ENCODE measurements at places on chromosomes 4 and X. TPM values are rescaled to one million over a fixed set of nuclear protein-coding genes. Genes with fewer than 3 reads are reported as not detected.

DNA sequence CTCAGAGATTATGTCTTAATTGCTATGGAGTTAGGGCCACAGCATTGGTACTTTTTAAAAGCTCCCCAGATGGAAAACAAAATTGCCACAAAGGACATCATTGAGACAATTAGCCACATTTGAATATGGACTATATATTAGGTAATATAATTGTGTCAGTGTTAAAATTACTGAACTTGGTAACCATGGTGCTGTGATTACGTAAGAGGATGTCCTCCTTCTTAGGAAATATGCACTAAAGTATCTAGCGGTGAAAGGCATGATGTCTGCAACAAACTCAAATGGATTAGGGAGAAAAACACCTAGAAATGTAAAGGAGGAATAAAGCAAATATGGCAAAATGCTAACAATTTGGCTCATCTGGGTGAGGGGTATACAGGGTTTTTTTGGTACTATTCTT is 89.9 kb upstream of the PAK3 start:
- H3K36me3 ChIP-seq, result no peaks in the 10 kb centered on the region
- no peak overlapping the region for H3K27ac ChIP-seq
- no peak for DNase-seq
- peaks cover 3% of the 10 kb centered on the region for H3K27me3 ChIP-seq
- no peak overlapping the region for H3K4me3 ChIP-seq

DNA sequence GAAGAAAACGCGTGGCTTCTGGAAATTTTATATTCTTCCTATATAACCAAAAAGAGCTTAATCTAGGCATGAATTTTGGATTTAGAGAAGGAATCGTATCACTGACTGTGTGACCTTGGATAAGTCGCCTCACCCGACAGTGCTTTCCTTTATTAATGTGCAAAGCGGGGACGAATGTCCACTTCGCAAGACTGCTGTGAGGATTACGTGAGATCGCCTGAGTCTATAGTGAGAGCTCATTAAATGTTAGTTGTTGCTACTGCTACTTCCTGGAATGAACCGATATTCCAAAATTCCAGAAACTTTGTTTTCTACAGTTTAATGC is 448 bp upstream of the TBC1D8B start:
- no peak overlapping the region for H3K27ac ChIP-seq
- DNase-seq, result no peak
- H3K36me3 ChIP-seq, result no peaks in the 10 kb centered on the region
- peaks cover 22% of the 10 kb centered on the region for H3K27me3 ChIP-seq
- H3K4me3 ChIP-seq, result peak overlapping the region; percentile 91

DNA sequence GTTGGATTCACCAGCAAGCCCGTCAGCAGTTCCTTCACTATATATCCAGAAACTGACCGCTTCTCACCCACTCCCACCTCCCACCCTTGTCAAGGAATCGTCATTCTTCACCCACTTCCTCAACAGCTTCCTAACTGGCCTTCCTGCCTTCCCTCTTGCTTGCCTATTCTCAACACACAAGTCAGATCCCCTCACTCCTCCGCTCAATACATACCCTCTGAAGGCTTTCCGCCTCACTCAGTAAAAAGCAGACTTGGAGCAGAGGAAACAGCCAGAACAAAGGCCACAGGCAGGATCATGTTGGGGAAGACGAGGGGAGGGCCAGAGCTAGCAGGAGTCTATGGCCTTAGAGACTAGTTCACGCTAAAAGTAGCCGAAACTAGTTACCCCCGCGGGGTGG is 23.7 kb downstream of the RWDD4 start:
- no peak for DNase-seq
- H3K4me1 ChIP-seq, result peaks cover 20% of the 10 kb centered on the region
- H3K27me3 ChIP-seq, result peaks cover 2% of the 10 kb centered on the region
- H3K27ac ChIP-seq, result no peak overlapping the region
- H3K36me3 ChIP-seq, result peaks cover 5% of the 10 kb centered on the region

DNA sequence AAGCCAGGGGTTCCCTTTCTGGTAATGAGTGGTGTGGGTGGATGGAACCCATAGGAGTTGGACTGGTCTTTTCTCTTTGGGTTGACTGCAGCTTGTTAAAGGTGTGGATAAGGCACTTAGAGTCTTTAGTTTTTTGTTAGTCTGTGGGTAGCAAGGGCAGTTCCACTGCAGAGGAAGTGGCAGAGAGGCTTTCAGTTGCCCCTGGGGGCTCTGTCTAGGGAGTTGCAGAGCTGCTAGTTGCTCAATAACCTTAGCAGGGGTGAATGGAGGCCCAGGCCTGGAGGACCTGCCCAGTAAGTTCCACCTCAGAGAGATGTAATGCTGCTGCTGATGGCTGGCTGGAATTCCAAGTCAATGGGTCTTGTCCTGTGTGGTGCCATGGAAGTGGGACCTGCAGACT is 282.6 kb upstream of the NDST4 start:
- H3K4me3 ChIP-seq, result no peak overlapping the region
- H3K4me1 ChIP-seq, result no peaks in the 10 kb centered on the region
- DNase-seq, result no peak

DNA sequence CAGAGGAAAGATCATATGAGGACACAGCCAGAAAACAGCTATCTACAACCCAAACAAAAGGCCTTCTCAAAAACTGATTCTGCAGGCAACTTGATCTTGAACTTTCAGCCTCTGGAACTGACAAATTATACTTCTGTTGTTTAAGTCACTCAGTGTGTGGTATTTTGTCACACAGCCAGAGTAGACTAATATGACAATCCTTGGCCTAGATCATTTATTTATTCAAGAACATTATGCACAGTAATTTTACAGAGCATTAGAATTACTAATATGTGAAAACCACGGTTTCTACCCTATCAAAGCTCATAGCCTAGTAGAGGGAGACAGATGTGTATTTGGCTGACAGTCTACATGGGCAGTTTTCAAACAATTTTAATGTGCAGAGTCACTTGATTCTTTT is 167.8 kb upstream of the PCDH18 start:
- H3K4me3 ChIP-seq, result no peak overlapping the region
- H3K36me3 ChIP-seq, result no peaks in the 10 kb centered on the region
- no peaks in the 10 kb centered on the region for H3K27me3 ChIP-seq
- H3K27ac ChIP-seq, result no peak overlapping the region
- DNase-seq, result no peak
- no peaks in the 10 kb centered on the region for H3K4me1 ChIP-seq

DNA sequence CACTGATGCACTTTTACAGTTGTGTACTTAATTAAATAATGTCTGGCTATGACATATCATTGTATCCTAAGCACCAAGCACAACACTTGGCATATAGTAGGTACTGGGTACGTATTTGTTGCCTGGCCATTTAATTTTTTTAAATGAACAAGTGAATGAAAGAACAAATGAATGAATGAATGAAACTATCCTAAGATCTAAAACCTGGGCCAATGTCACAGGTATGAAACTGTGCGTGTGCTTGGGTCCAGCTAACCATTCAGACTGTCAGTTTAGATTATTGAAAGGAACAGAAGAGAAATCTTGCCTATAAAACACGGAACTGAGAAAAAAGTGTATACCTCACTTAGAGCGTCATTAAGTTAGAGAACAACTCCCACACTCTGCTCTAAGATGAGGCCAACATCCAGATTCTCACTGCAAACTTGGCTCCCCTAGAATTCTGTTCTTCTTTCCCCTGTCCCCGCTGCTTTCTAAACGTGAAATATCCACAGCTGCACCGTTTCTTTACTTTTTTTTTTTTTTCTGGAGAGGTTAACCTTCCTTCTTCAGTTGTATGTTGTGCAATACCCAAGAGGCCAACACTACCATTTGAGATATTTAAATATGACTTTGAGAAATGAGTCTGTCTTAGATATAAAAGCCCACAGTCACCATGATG is 17.3 kb upstream of the SEL1L3 start:
- H3K27ac ChIP-seq, result no peak overlapping the region
- no peaks in the 10 kb centered on the region for H3K36me3 ChIP-seq
- no peak overlapping the region for H3K4me3 ChIP-seq
- no peaks in the 10 kb centered on the region for H3K27me3 ChIP-seq

Gene CENPU
- 78.7 TPM for total RNA-seq

Gene HSFX2
- total RNA-seq, result not detected

Gene VCX3A
- not detected for total RNA-seq

Gene FHDC1
- total RNA-seq, result 0.07 TPM

Gene REELD1
- total RNA-seq, result not detected

Measured in activated naive CD4-positive, alpha-beta T cell treated with anti-CD3 and anti-CD28 coated beads for 36 hours (primary cell).